ENCODE measurements at places on chromosomes 3 and 15.

DNA sequence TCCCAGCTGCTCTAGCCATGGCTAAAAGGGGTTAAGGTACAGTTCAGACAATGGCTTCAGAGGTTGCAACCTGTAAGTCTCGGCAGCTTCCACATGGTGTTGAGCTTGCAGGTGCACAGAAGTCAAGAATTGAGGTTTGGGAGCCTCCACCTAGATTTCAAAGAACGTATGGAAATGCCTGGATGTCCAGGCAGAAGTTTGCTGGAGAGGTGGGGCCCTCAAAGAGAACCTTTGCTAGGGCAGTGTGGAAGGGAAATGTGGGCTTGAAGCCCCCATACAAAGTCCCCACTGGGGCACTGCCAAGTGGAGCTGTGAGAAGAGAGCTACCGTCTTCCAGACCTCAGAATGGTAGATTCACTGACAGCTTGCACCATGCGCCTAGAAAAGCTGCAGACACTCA lies 73.7 kb downstream of the STT3B start:
- no peak for DNase-seq

DNA sequence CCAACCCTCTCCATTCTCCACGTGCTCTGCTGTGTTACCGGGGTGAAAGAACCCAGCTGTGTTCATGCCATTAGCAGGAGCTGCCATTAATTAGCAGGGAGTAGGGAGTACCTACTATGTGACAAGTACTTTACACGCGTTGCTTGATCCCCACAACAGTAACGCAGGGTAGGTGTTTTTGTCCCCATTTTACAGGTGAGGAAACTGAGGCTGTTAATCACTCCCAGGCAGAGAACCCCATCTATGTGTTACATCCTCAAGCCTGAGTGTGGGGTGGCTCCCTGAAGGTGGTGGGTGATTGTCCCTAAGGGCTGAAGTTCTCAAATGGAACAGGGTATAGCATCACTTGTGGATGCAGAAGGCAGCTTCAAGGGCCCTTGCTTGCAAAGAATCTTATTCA lies 22.8 kb downstream of the MELTF start:
- no peak for DNase-seq

DNA sequence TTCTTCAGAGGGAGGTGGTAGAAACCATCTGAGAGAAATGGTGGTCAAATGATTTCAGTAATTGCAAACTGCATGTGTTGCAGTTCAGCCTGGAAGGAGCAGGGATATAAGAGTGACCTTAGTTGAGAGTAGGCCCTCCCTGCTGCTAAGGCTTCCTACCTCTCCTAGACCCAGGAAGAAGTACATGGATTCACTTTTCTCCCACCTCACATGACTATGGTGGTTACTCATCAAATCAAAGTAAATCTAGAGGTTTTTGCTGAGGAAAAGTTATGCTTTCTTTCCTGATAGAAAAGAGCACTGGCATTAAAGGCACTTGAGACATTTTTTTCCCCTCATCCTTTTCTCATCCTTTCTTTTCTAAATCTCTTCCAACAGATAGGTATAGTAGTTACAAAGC lies 43.2 kb upstream of the LEKR1 start:
- no peak for DNase-seq

DNA sequence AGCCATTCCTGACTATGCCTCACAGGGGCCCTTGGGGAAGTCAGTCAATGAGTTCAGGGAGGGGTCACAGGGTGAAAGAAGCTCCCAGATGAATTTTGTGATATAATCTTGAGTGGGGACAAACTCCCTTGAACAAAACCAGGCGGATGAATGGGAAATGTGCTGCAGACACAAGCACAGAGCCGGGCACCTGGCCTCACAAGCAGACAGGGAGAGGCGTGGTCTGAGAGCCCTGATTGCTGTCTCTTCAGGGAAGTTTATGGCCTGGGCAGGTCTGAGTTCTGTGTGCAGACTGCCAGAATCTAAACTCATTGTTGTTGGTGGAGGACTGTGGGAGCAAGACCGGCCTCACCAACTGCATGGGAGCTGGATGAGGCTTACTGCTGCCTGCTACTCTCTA lies 591.8 kb downstream of the EPHA3 start:
- no peak for DNase-seq

- no peak for DNase-seq
Observed at GRCh38 chr3:16379838-16380237, 114.8 kb downstream of the OXNAD1 start.

DNA sequence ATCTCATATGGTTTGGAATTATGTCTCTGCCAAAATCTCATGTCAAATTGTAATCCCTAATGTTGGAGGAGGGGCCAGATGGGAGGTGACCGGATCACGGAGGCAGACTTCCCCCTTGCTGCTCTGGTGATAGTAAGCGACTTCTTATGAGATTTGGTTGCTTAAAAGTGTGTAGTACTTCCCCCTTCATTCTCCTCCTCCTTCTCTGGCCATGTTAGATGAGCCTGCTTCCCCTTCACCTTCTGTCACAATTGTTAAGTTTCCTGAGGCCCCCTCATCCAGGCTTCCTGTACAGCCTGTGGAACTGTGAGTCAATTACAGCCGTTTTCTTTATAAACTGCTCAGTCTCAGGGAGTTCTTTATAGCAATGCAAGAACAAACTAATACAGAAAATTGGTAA lies 51.1 kb downstream of the NEDD4 start:
- DNase-seq = no peak

GRCh38 chr15:35466476-35466875 lies 79.5 kb downstream of the DPH6 start:
- no peak for DNase-seq

- no peak for DNase-seq
Observed at GRCh38 chr15:69903470-69904469, 193.9 kb downstream of the TLE3 start.

- no peak for DNase-seq
Observed at GRCh38 chr15:63500265-63501250, 3.8 kb upstream of the USP3 start.

DNA sequence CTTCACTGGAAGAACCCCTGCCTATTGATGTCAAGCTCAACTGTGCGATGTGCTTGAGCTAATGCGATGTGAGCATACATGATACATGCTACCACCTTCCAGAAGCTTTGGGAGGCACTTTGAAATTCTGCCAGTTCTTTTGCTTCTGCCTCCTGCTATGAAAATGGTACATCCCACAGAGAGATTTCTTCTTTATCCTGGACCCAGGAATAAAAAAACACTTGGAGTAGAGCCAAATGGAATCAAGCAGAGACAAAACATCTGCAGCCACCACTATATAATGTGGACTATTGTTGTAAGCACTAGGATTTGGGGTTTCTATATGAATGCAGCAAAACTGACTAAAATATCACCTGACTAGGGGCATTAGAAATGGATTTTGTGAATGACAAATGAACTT lies 119.9 kb upstream of the GAP43 start:
- DNase-seq = no peak

DNA sequence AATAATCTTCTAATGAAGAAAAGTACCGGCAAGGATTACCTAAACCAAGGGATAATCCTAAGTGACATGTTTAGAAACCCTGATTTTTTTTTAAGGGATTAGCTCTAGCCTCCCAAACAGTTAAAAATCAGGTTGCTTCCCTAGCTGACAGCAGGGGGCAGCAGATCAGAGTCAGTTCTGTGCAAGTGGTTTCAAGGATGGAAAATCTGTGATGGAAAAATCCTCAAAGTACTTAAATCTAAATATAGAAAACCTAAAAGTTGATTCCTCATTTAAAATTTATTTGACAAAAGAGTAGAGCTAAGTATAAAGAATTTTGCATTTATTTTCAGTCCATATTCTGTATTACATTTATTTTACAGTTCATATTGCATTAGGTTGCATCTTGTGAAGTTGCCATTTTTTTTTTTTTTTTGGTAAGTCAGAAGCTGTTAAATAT lies 107.6 kb downstream of the PEX5L start:
- DNase-seq = no peak

GRCh38 chr3:177665122-177665808 lies 468.0 kb upstream of the TBL1XR1 start:
- no peak for DNase-seq

GRCh38 chr3:187223799-187224198 lies 26.5 kb downstream of the RTP1 start:
- DNase-seq = no peak

GRCh38 chr3:126345641-126346460 lies 11.4 kb downstream of the KLF15 start:
- DNase-seq = peak; percentile 81

- DNase-seq = peak; percentile 91
Observed at GRCh38 chr3:71064291-71064955, 519.1 kb downstream of the FOXP1 start.

GRCh38 chr15:39296955-39297354 lies 283.9 kb upstream of the THBS1 start:
- no peak for DNase-seq

DNA sequence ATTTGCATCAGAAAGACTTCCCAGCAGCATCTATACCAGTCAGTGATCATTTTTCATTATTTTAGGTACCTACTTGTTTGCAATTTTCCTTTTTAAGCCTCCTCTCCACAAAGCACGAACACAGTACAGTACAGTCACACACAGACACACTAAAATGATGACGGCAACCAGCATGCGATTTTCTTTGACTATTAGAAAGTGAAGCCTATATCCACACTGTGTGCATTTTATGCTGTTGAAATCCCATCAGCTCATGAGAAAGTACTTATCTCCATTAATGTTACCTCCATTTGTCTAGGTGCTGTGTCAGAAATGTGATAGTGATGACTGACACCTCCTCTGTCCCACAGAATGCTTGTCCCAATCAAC lies 294.7 kb upstream of the MEIS2 start:
- no peak for DNase-seq

DNA sequence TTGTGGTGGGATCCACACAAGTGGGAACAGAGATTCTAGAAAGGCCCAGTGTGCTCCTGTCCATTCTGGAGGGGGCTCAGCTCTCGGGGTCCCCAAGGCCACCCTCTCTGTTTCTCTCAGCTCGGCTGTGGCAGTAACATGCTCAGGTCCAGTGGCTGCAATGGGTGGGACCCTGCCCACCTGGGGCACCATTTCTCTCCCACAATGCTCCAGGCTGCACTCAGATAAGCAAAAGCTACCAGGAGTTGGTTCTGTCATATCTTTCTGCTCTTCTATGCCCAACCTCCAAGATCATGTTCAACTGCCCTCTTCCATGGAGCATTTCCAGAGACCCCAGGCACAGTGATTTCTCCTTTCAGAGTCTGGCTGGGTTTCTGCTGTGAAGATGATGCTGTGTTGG lies 40.8 kb downstream of the ITGA11 start:
- DNase-seq = peak; percentile 16

DNA sequence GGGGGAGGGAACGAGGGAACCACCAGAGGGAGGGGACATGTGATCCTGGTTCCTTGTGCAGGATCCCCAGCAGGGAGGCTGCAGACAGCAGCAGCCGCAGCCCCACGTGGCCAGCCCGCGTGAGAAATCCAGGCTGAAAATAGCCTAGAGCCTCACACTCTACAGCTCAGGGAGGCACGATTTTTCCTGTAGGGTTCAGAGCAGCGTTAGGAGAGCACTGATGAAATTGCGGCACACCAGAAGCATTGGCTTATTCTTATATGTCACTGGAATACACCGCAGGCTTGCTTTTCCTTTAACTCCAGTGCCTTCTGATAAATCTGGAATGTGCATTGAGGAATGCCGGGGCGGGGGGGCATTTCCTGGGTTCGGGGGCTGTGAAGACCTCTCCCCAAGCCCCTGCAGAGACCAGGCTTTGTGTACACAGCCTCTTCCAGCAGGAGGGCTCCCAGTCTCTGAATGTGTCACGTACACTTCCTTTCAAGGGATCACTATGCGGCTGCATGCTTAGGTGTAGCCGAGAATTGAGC lies 193.0 kb downstream of the ATP10A start:
- DNase-seq = no peak

GRCh38 chr3:52682016-52682415 lies 3.7 kb downstream of the PBRM1 start:
- DNase-seq = no peak

GRCh38 chr3:115254492-115255196 lies 107.6 kb upstream of the ZBTB20 start:
- DNase-seq = no peak

- DNase-seq = no peak
Observed at GRCh38 chr15:69090197-69090948, 70.1 kb upstream of the GLCE start.

GRCh38 chr15:43523646-43524045 lies 6.2 kb downstream of the MAP1A start:
- peak; percentile 64 for DNase-seq

GRCh38 chr15:67927501-67928168 lies 87.8 kb upstream of the RNU6-1 start:
- DNase-seq = no peak

DNA sequence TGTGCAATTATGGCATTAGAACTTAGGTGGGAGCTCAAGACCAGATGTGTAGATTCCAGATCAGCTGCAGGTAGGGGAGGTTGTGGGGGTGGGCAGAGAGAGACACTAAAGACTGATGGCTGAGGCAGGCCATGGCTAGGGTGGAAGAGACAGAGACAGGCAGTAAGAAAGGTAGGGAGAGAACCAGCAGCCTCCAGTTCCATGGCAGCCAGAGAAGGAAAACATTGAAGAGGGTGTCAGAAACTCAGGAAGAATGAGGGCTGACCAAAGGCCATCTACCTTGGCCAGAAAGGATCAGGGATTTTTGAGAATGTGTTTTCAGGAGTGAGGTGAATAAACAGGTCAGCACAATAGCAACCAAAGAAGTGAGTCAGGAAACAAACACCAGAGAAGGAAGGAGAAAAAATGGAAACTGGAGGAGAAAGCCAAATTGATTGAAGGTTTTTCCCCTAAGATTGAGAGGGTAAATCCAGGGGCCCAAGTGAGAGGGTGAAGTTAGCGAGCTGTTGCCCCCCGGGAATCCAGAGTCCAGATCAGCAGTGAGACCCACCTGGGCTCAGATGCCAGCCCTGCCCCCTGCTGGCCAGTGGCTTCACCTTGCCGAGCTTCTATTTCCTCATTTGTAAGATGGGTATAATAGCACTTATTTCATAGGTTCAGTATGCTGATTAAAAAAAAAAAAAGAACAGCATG lies 41.0 kb downstream of the ABHD2 start:
- no peak for DNase-seq

DNA sequence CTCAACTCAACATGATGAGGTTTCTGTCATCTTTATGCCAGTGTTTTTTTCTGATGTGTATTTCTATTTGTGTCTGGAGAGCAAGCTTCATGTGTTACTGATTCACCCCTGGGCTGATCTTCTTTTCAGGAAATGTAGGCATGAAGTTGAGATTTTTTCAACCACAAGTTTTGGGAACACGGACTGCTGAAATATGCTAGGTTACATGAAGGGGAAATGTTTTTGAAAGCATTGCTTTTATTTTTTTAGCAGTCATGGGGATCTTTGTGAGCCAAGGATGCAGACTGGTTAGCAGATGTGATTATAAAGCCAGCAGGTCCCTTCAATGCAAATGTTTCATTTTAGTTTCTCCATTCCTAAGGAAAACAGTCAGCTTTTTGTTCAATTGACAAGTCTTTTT lies 219.3 kb upstream of the COL8A1 start:
- no peak for DNase-seq

DNA sequence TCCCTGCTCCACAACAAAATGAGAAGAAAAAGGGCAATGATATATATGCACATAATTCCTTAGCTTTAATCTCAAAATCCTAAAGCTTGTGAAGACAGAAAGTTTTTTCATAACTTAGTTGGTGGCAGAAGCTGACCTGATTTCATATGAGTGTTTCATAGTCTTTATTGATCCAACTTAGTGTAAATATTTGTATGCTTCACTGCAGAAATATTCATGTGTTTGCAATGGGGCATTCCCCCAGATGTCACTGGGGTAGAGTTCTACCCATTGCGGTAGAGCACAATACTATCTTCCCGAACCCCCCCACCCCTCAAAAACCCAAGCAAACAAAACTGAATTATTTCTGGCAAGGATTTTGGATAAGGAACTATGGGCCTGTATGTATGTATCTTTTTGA lies 221.2 kb downstream of the THRB start:
- DNase-seq = no peak

- DNase-seq = no peak
Observed at GRCh38 chr3:33403756-33404155, 36.4 kb downstream of the UBP1 start.

Data from mesenteric fat pad (tissue), 1 donor.